ENCODE measurements at places on chromosomes 12 and 14. TPM values are rescaled to one million over a fixed set of nuclear protein-coding genes. Genes with fewer than 3 reads are reported as not detected.

- H3K36me3 ChIP-seq = peaks cover 64% of the 10 kb centered on the region
- no peak overlapping the region for H3K4me3 ChIP-seq
- no peak for DNase-seq
- H3K4me1 ChIP-seq = peaks cover 19% of the 10 kb centered on the region
- H3K27me3 ChIP-seq = no peaks in the 10 kb centered on the region
Measured at GRCh38 chr12:4526923-4527546, 11.7 kb upstream of the RAD51AP1 start.

DNA sequence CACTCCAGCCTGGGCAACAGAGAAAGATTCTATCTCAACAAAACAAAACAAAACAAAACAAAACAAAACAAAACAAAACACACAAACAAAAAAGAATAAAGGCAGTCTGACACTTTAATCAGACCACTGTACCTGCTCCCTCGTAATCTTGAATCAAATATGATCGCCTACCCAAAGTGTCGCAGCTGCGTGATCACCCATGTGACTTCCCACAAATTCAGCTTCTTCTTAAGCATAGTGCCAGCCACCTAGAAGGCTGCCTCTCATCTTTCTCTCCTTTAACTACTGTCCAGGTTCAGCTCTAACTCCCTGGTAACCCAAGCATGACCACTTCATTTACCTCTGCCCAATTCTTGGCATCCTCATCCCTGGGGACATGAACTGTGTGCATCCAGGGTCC is 37.4 kb downstream of the FMNL3 start:
- H3K4me3 ChIP-seq = no peak overlapping the region
- peaks cover 100% of the 10 kb centered on the region for H3K4me1 ChIP-seq
- H3K36me3 ChIP-seq = no peaks in the 10 kb centered on the region
- DNase-seq = no peak

DNA sequence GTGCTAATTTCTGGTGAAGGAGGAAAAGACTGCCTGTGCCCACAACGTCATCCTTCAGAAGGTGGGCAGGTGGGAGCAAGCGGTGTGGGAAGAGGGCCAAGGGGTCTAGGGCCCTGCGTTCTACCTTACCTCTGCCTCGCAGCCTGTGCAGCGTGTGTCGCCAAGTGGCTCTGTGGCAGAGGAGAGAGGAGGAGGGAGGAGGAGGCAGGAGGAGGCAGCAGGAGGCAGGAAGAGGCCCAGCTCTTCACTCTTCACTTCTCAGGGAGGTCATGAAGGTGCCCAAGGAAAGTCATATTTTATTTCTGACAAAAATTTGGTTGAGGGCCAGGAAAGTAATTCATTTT is 177.9 kb downstream of the MYRFL start:
- no peaks in the 10 kb centered on the region for H3K36me3 ChIP-seq
- DNase-seq = no peak
- no peaks in the 10 kb centered on the region for H3K27me3 ChIP-seq
- H3K4me1 ChIP-seq = no peaks in the 10 kb centered on the region
- no peak overlapping the region for H3K4me3 ChIP-seq

Gene CMTM5
- total RNA-seq = 2.1 TPM

GRCh38 chr12:91853350-91854127 is 292.1 kb downstream of the BTG1 start:
- no peaks in the 10 kb centered on the region for H3K4me1 ChIP-seq
- no peak for DNase-seq
- H3K27ac ChIP-seq = no peak overlapping the region

GRCh38 chr12:27201169-27201568 is 42.9 kb upstream of the STK38L start:
- H3K27me3 ChIP-seq = no peaks in the 10 kb centered on the region
- no peak overlapping the region for H3K27ac ChIP-seq
- H3K4me3 ChIP-seq = no peak overlapping the region

Gene FGF6
- not detected for total RNA-seq

- no peaks in the 10 kb centered on the region for H3K36me3 ChIP-seq
- H3K4me3 ChIP-seq = no peak overlapping the region
Measured at GRCh38 chr12:54734196-54734950, 86.2 kb upstream of the DCD start.

- H3K27ac ChIP-seq = no peak overlapping the region
- DNase-seq = no peak
- H3K4me3 ChIP-seq = no peak overlapping the region
- peaks cover 28% of the 10 kb centered on the region for H3K4me1 ChIP-seq
- no peaks in the 10 kb centered on the region for H3K27me3 ChIP-seq
Measured at GRCh38 chr12:14992673-14993072, 19.8 kb downstream of the PDE6H start.

DNA sequence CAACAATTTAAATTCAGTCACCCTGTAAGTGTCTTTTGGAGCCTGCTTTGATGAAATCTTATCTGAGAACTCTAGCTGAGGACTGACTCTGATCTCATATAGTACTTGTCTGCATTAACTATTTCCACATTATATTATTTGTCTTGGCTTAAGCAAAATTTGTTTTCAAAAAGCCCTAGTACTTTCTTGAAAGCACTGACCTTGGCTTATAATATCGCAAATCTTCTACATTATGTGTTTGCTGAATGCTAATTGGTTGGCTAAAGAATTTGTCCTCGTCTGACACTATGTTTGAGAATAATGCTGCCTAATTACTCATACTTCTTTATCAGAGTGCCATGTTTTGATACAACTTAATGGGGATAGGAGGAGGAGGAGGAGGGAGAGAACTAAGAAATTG is 46.9 kb upstream of the FLRT2 start:
- no peaks in the 10 kb centered on the region for H3K4me1 ChIP-seq
- no peak overlapping the region for H3K27ac ChIP-seq
- H3K27me3 ChIP-seq = no peaks in the 10 kb centered on the region
- H3K4me3 ChIP-seq = no peak overlapping the region
- no peak for DNase-seq

Gene TAS2R43
- not detected for total RNA-seq

- no peaks in the 10 kb centered on the region for H3K27me3 ChIP-seq
- DNase-seq = no peak
- H3K4me3 ChIP-seq = no peak overlapping the region
- H3K4me1 ChIP-seq = peaks cover 8% of the 10 kb centered on the region
- no peak overlapping the region for H3K27ac ChIP-seq
Measured at GRCh38 chr14:65106316-65106715, 4.0 kb upstream of the MAX start.

- DNase-seq = no peak
- H3K36me3 ChIP-seq = no peaks in the 10 kb centered on the region
- no peak overlapping the region for H3K27ac ChIP-seq
- no peak overlapping the region for H3K4me3 ChIP-seq
- no peaks in the 10 kb centered on the region for H3K27me3 ChIP-seq
Measured at GRCh38 chr14:33568935-33569579, 381.8 kb downstream of the EGLN3 start.

GRCh38 chr14:59107819-59108218 is 80.6 kb upstream of the DAAM1 start:
- no peaks in the 10 kb centered on the region for H3K27me3 ChIP-seq
- no peaks in the 10 kb centered on the region for H3K4me1 ChIP-seq
- no peak overlapping the region for H3K4me3 ChIP-seq
- no peak for DNase-seq
- no peak overlapping the region for H3K27ac ChIP-seq

- H3K27me3 ChIP-seq = no peaks in the 10 kb centered on the region
- no peak overlapping the region for H3K4me3 ChIP-seq
- no peaks in the 10 kb centered on the region for H3K4me1 ChIP-seq
- DNase-seq = no peak
- no peak overlapping the region for H3K27ac ChIP-seq
Measured at GRCh38 chr12:57175428-57176138, 28.2 kb upstream of the LRP1-AS start.

DNA sequence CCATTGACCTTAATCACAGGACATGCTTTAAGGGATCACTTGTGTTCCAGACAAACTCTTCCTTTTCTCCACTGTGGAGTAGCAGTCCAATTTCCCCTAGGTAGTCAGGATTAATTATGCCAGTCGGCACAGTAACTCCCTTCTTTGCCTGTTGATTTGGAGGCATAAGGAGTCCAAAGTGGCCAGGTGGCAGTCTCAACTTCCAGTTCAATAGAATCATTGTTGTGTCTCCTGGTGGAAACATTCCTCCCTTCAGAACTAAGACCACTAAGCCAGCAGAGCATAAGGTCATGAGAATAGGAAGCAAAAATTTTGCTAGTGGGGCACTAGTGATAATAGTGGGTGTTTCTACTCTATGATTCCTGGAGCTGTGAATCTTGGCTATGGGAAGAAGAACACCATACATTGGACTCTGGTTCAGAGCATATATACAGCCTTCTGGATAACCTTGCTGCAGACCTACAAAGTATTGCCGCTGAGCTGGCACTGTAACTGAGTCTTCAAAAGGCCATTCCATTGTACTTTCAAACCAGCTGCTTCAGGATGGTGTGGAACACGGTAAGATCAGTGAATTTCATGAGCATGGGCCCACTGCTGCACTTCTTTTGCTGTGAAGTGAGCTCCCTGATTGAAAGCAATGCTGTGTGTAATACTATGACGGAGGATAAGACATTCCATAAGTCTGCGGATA is 147.3 kb upstream of the MAX start:
- no peaks in the 10 kb centered on the region for H3K4me1 ChIP-seq
- no peak overlapping the region for H3K4me3 ChIP-seq
- H3K36me3 ChIP-seq = no peaks in the 10 kb centered on the region
- no peak overlapping the region for H3K27ac ChIP-seq
- H3K27me3 ChIP-seq = no peaks in the 10 kb centered on the region
- DNase-seq = no peak

GRCh38 chr14:65604535-65604934 is 192.0 kb downstream of the FUT8 start:
- H3K4me3 ChIP-seq = no peak overlapping the region
- H3K4me1 ChIP-seq = no peaks in the 10 kb centered on the region
- no peak for DNase-seq
- H3K27me3 ChIP-seq = no peaks in the 10 kb centered on the region

DNA sequence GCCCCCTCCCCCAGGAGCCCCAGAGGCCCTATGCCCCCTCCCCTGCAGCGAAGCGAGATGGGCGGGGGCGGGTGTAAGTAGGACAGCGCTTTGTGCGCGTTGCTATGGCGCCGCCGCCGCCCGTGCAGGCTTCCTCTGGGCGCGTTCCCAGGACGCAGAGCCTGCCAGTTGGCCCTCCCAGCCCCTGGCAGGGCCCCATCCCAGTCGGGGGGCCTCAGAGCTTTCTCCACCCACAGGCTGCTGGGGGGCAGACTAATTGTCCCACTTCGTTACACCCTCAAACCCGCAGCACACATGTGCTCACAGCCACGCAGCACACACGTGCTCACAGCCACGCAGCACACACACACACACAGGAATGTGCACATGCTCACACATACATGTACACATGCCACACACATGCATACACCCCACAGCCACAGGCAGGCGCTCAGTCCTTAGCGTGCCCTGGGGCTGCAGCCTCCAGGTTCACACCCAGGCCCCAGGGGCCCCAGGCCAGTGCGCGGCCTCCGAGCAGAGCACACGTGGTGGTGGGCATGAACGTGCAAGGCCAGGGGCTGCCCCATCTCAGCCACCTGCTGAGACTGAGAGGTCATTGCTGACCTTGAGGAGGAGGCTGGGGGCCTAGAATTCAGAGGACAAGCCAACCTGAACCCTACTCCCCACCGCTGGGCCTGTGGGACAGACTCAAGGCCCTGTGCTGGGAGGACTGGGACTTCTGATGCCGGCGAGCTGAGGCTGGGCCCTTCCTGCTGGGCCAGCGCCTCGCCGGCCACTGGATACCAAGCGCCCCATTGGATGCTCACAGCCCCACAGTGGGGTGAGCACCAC is 15.6 kb downstream of the TRMT61A start:
- H3K27ac ChIP-seq = no peak overlapping the region
- peaks cover 23% of the 10 kb centered on the region for H3K27me3 ChIP-seq
- peak; percentile 60 for DNase-seq
- no peaks in the 10 kb centered on the region for H3K36me3 ChIP-seq
- H3K4me3 ChIP-seq = no peak overlapping the region
- peaks cover 30% of the 10 kb centered on the region for H3K4me1 ChIP-seq

- H3K4me1 ChIP-seq = peaks cover 10% of the 10 kb centered on the region
- H3K27ac ChIP-seq = peak overlapping the region; percentile 77
- DNase-seq = no peak
Measured at GRCh38 chr12:12441429-12441807, 84.5 kb downstream of the BORCS5 start.

Gene NFATC4
- total RNA-seq = 20.2 TPM

- H3K36me3 ChIP-seq = no peaks in the 10 kb centered on the region
- DNase-seq = no peak
- peaks cover 3% of the 10 kb centered on the region for H3K27me3 ChIP-seq
- H3K4me1 ChIP-seq = peaks cover 85% of the 10 kb centered on the region
- no peak overlapping the region for H3K27ac ChIP-seq
Measured at GRCh38 chr12:6324936-6325750, 14.7 kb downstream of the PLEKHG6 start.

Gene RILPL2
- total RNA-seq = 12.1 TPM

- no peak overlapping the region for H3K27ac ChIP-seq
- no peak overlapping the region for H3K4me3 ChIP-seq
Measured at GRCh38 chr14:21768116-21768874, 94.7 kb upstream of the OR4E1 start.

DNA sequence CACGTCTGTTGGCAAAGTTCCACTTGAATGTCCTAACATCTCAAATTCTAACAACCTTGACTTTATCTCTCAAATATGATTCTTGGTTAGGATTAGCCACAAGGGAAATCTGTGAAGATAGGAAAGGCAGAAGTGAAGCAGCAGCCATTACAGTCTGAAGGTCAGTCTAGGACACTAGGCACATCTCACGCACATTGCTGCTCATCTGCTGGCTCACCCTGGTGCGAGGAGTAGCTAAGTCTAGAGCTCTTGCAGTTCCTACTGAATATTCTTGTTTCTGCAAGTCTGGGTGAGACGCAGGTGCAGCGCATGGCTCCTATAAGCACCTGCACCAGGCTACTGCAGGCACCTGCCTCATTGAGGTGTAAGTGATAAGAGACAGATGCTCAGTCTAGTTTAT is 6.4 kb upstream of the SLC25A3 start:
- no peaks in the 10 kb centered on the region for H3K4me1 ChIP-seq
- no peaks in the 10 kb centered on the region for H3K27me3 ChIP-seq
- no peak overlapping the region for H3K27ac ChIP-seq
- no peaks in the 10 kb centered on the region for H3K36me3 ChIP-seq
- DNase-seq = no peak
- no peak overlapping the region for H3K4me3 ChIP-seq

Gene CCDC197
- total RNA-seq = not detected

Gene USP44
- 4.2 TPM for total RNA-seq

DNA sequence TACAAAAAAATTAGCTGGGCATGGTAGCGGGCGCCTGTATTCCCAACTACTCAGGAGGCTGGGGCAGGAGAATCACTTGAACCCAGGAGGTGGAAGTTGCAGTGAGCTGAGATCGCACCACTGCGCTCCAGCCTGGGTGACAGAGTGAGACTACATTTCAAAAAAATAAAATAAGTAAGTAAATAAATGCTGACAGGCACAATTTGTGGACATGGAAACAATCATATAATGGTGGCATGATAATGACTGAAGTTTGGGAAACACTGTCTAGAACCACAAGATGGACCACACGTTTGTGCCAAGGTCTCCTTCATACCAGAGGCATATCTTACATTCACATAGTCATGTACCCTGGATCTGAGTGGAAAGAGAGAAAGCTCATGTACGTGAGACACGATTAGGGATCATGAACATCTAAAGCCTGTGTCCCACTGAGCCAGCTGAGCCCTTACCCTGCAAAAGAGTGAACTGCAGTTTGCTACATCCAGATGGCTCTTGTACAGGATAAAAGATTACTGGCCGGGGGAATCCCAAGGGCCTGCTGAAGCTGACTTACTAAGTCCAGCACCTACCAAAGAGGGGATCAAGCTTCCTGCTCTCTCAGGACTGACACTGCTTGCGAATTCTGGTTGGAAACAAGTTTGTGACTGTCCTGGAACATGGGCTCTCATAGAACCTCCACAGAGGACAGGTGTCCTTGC is 62.9 kb downstream of the TRAFD1 start:
- H3K36me3 ChIP-seq = no peaks in the 10 kb centered on the region
- no peak overlapping the region for H3K27ac ChIP-seq
- no peaks in the 10 kb centered on the region for H3K4me1 ChIP-seq
- no peaks in the 10 kb centered on the region for H3K27me3 ChIP-seq
- H3K4me3 ChIP-seq = no peak overlapping the region
- no peak for DNase-seq

Measured in spleen (tissue), 13 donors.